ENCODE measurements at places on chromosomes 16 and 17.

GRCh38 chr16:15766918-15767317, 89.9 kb downstream of the MYH11 start:
- no peak for DNase-seq

DNA sequence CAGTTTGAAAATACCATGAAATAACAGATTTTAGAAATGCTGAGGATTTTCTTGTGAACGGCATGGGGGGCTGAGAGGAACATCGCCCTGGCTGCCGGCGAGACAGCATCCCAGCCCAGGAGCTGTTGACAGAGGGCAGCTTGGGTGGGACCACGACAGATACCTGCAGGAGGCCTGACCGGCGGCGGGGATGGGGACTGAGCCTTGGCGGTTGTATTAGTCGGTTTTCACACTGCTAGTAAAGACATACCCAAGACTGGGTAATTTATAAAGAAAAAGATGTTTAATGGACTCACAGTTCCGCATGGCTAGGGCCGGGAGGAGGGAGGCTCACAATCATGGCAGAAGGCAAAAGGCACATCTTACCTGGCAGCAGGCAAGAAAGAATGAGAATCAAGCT, 82.3 kb upstream of the DNAH17 start:
- DNase-seq = no peak

GRCh38 chr16:50996830-50997186, 154.3 kb downstream of the SALL1 start:
- no peak for DNase-seq

DNA sequence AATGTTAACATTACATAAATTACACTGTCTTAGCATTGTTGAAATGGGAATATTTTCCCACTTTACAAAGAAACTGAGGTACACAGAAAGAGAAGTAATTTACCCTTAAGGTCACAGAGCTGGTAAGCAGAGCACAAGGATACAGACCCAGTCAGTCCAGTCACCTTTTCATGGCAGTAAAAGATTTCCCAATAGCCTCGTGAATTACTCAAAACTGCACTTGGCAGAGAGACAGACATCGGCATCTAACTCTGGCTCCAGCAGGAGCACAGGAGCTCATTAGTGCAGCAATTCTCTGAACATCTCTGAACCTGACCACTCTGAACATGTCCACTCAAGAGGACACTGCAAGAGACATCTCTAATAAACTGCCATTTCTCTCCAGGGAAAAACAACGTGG, 3.1 kb downstream of the TEX2 start:
- no peak for DNase-seq

GRCh38 chr17:72967977-72968585, 124.4 kb downstream of the SLC39A11 start:
- no peak for DNase-seq

DNA sequence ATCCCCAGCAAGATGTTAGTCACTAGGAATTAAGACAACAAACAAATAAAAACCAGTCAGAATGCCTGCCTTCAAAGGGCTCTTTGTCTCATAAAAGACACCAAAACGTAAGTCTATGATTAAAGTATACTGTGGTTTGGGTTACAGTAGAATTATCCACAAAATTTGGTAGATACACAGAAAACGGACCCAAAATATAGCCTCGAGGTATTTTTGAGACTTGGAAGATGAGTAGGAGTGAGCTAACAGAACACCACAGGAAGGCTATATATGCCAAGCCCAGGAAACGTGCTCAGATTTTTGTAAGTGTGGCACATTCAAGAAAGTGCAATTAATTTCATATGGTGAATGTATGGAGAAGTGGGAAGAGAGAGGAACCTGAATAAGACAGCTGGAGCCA, 831.4 kb downstream of the CDH11 start:
- DNase-seq = no peak

DNA sequence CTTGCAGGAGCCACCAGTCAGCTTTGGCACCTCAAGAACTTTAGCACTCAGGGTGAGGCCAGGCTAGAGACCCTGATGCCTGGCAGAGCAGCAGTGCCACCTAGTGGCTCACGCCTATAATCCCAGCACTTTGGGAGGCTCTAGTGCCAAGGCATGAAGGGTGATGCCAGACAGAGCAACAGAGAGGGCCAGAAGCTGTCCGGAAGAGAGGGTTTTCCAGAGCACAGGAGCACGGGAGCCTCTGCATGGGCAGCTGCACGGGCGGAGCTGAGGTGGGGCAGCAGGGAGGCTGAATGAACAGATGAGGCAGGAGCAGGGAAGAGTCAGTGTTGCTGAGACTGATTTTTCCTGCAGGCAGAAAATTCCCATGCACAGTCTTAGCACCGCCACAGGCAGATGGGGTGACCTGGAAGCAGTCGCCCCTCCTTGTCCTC, 38.9 kb downstream of the MYH3 start:
- DNase-seq = peak; percentile 72

Data from RPMI8226 (cell line).